ENCODE measurements at places on chromosomes 2 and 18.

GRCh38 chr2:123518367-123518766 is 506.7 kb upstream of the CNTNAP5 start:
- DNase-seq = no peak

- no peak for DNase-seq
These were observed 14.5 kb upstream of the DRC1 start for GRCh38 chr2:26387189-26387588.

- no peak for DNase-seq
These were observed 229.5 kb downstream of the FHOD3 start for GRCh38 chr18:36527051-36527450.

DNA sequence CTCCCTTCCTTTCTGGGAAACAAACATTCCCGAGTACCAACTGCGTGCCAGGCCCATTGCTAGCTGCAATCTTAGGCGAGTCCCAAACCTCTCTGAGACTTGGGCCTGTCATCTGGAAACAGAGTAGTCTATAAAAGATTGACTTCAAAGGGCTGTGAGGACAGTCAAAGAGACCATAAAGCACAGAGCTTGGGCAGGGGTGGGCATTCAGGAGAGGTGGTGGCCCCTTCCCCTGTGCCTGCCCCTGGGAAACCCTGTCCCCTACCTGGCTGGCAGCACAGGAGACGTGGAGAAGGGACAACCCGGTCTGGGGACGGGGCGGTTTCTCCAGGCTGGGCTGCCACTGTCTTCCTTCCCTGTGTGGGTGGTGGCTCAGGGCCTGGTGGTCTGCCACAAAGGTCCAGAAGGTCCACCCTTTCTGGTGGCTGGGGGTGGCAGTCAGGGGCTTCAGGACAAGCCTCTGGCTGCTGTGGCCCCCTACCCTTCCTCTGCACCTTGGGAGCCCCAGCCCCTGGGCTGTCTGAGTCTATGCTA is 33.9 kb upstream of the FOSL2 start:
- DNase-seq = no peak
